ENCODE measurements at places on chromosomes 5 and 9.
A peak's percentile ranks its signal among the peaks of the same experiment; 100 is the strongest.

GRCh38 chr9:38727497-38728001 lies 7.6 kb upstream of the FAM240B start:
- no peak for DNase-seq

DNA sequence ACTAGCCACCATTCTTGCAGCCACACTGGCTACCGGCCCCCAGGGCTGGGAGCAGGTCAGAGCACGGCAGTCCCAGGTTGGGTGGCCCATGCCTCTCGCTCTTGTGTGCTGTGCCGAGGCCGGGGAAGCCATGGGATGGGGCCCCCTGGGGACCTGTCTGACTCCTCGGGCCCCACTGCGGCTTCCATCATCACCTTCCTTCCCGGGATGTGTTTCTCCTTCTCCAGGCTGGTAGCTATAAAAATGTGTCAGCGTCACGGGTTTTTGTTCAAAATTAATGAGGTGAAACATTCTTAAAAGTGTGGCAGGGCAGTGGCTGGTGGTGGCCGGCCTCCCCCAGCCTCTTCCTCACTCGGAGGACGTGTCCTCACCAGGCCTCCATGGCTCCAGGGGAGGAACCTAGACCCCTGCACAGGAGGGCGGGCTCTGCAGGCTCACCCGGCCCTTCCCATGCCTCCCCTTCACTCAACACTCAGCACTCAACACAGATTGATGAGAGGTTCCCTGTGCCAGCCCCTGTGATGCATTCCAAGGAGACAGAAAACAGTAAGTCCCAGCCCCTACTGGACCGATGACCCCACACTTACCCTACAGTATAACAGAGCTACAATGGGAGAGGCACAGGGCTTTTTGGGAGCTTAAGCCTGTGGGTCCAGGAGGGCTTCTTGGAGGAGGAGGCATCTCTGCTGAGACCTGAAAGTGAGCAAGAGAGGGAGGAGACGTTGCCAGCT lies 43.2 kb downstream of the PTGES start:
- DNase-seq: no peak

- DNase-seq: no peak
These were observed 1.9 kb upstream of the PURA start for GRCh38 chr5:140111859-140112551.

GRCh38 chr9:37046683-37047082 lies 12.6 kb upstream of the PAX5 start:
- no peak for DNase-seq

DNA sequence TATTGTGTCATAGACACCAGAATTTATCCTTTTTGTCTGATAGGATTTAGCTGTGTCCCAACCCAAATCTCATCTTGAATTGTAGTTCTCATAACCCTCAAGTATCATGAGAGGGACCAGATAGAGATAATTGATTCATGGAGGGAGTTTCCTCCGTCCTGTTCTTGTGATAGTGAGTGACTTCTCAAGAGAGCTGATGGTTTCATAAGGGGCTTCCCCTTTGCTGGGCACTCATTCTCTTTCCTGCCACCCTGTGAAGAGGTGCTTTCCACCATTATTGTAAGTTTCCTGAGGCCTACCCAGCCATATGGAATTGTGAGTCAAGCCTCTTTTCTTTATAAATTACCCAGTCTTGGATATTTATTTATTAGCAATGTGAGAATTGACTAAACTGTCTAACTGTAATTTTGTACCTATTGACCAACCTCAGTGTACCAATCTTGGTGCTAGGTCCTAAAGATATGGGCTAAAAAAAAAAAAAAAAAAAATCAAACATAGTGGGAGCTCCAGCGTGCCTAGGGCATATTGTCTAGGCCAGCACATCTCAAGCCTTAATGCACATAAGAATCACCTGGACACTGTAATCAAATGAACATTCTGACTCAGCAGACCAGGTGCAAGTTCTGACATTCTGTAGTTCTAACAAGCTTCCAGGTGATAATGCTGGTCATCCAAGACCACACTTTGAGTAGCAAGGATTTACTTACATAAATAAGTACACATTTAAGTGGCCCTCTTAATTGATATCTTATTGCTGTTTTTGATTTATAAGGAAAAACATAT lies 30.5 kb downstream of the ST8SIA4 start:
- DNase-seq: no peak

- no peak for DNase-seq
These were observed 35.6 kb upstream of the NIM1K start for GRCh38 chr5:43156388-43156787.

GRCh38 chr5:172929371-172929838 lies 29.8 kb upstream of the RPL26L1 start:
- DNase-seq: peak; percentile 98

- no peak for DNase-seq
These were observed 78.4 kb downstream of the DROSHA start for GRCh38 chr5:31453522-31453921.

DNA sequence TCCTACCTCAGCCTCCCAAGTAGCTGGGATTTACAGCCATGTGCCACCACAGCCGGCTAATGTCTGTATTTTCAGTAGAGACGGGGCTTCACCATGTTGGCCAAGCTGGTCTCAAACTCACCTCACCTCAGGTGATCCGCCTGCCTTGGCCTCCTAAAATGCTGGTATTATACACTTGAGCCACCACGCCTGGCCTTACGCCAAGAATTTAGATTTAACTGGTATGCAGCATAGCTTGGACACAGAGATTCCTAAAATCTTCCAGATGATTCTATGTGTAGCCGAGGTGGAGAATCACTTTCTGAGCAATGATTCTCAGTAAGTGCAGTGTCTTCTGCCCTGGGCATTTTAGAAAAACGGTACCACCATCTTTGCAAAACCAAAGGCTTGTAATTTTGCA lies 74.1 kb downstream of the HABP4 start:
- no peak for DNase-seq

GRCh38 chr5:75433814-75434506 lies 77.5 kb downstream of the CERT1 start:
- no peak for DNase-seq
